ENCODE measurements at places on chromosomes 4 and X.

GRCh38 chrX:151789179-151789800 lies 54.7 kb downstream of the CNGA2 start:
- DNase-seq: no peak

- no peak for DNase-seq
These were observed 82.0 kb downstream of the USP46 start for GRCh38 chr4:52576961-52577623.

DNA sequence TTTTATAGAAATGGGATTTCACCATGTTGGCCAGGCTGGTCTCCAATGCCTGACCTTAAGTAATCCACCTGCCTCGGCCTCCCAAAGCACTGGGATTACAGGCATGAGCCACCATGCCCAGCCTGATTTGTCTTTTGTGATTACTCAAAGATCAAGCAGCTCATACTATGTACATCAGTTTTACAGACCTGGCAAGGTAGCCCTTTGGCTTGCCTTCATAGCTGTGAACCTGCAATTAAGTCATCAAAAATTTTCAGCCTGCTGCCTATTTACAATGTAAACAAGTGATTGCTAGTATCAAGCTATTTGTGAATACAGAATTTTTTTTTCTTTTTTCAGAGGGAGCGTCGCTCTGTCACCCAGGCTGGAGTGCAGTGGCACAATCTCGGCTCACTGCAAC lies 46.2 kb downstream of the GSX2 start:
- no peak for DNase-seq

DNA sequence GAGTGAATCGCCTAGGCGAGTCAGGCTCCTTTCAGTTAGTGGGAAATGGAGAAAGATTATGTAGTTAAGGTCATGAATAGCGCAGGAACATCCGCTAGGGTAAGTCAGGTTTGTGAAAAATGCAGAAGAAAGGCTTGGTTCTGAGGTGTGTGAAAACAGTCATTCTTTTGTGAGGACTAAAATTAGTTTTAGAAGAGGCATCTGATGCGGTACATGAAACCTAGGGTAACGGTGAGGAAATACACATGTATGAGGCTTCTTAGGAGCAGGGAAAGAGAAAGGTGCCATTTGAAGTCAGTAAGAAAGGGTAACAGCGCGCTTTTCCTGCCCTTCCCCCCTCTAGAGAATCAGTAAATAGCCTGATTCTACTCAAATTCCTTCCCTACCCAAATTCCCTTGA lies 570 bp upstream of the RNF128 start:
- no peak for DNase-seq

DNA sequence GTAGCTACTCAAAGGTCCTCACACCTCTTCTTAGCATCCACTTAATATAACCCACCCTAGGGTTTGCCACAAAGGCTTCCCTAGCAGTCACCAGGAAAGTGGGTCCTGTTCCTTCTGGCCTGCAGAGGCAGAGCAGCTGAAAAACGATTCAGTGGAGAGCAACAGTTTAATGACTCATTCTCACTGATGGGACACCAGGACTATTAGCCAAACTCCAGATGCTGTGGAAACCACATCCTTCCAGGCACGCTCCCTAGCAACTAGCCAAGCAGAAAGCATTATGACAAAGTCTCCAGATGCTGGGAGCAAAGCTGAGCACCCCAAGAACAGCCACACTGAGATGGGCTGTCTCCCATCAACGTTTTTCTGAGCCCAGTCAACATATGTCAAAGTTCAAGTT lies 30.3 kb upstream of the UTP14A start:
- no peak for DNase-seq

DNA sequence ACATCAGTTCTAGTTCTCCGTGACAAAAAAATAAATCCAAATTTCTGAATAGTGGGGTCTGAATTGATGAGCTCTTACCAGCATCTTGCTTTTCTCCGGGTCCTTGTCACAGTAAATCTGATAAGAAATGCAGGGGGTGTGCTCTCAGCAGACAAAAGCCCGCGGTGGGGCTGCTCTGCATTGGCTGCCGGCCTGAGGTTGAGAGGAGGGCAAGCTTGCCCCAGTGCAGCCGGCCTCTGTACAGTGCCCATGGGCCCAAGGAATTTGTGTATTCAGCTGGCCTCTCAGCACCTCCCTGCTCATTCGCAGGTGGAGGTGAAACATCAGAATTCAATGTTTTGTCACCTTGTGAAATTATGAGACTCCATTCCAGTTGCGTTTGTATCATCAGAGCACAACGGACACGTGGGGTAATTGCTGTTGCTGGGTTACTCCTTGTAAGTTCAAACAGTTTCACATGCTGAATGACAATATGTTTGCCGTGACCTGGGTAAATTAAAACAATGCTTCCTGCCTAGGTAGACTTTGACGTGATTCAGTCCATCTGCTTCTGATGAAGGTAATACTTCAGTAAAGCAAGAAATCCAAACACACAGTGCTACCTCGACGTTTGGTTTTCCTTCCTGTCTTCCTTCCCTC lies 596.4 kb downstream of the MID1IP1 start:
- DNase-seq: no peak

GRCh38 chr4:986428-986878 lies 391 bp upstream of the IDUA start:
- no peak for DNase-seq

GRCh38 chr4:2861631-2862436 lies 18.2 kb downstream of the ADD1 start:
- DNase-seq: no peak

GRCh38 chr4:7693711-7694110 lies 245.9 kb downstream of the AFAP1 start:
- DNase-seq: no peak

GRCh38 chr4:136908122-136908521 lies 624.2 kb downstream of the PCDH18 start:
- no peak for DNase-seq

DNA sequence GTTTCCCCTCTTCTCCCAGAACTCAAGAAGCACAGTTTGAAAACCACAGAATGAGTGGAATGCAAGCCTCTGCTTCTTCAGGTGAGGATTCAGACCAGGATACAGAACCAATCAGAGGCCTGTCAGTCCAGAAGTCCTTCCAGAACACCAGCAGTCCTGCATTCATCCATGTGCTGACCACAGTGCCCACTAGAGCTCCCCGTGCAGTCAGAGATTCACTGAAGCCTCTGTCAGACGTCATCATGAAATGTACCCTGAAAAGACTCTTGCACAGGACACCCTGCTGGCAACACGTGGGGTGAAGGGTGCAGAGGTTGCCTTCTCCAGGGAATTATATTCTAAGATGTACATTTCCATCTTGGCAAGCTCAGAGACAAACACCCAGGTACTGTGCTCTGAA lies 75.9 kb upstream of the LSM6 start:
- no peak for DNase-seq

GRCh38 chr4:111214371-111214770 lies 591.5 kb upstream of the PITX2 start:
- DNase-seq: no peak

GRCh38 chrX:37846558-37846933 lies 825 bp downstream of the DYNLT3 start:
- DNase-seq: no peak

DNA sequence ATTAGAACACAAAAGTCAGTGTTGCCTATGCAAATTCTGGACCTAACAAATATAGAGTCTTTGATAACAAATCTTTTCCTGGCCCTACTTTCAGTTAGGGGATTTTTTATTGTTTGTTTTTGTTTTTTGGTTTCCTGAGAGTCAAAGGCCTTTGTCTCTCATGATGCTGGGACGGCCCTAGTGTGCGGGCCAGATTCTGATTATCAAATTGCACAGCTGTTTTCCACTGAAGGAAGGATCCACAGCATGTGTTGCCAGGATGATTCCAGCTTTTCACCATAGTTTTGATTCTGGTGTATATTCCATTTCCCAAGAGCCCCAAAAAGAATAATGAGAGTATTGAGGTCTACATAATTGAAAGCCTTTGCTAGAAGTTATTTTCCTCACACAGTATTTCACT lies 248.2 kb downstream of the CAMK2D start:
- DNase-seq: no peak

- DNase-seq: peak; percentile 51
These were observed 6.0 kb downstream of the FRG2 start for GRCh38 chr4:190020790-190021717.

DNA sequence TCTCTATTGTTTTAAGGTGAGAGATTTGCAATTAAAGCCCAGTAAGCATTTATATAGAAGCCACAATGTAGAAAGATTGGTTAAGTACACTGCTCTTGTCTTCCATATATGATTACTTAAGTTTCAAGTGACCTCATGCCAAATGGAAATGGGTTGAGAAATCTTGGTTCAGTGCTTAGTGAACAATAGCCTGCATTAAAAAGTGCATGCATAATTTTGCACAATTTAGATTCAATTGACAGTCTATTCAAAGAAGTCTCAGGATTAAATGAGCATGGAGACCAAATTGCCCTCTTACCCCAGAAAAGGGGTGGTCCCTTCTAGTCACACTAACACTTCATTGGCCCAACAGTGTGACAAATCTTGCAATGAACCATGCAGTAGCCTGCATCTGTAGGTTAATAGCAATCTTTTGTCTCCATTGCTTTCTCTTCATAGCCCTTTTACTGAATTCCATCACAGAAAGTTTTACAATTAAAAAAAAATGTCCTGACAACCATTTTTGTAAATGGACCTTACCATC lies 93.6 kb downstream of the HHIP start:
- no peak for DNase-seq

- peak; percentile 56 for DNase-seq
These were observed 2.7 kb upstream of the GEMIN8 start for GRCh38 chrX:14032406-14032805.

- no peak for DNase-seq
These were observed 98.8 kb downstream of the CDS1 start for GRCh38 chr4:84681486-84682274.

- DNase-seq: no peak
These were observed 468.5 kb downstream of the PDGFC start for GRCh38 chr4:156503119-156503518.

- DNase-seq: no peak
These were observed 61.7 kb upstream of the CAMK2D start for GRCh38 chr4:113823291-113823659.

DNA sequence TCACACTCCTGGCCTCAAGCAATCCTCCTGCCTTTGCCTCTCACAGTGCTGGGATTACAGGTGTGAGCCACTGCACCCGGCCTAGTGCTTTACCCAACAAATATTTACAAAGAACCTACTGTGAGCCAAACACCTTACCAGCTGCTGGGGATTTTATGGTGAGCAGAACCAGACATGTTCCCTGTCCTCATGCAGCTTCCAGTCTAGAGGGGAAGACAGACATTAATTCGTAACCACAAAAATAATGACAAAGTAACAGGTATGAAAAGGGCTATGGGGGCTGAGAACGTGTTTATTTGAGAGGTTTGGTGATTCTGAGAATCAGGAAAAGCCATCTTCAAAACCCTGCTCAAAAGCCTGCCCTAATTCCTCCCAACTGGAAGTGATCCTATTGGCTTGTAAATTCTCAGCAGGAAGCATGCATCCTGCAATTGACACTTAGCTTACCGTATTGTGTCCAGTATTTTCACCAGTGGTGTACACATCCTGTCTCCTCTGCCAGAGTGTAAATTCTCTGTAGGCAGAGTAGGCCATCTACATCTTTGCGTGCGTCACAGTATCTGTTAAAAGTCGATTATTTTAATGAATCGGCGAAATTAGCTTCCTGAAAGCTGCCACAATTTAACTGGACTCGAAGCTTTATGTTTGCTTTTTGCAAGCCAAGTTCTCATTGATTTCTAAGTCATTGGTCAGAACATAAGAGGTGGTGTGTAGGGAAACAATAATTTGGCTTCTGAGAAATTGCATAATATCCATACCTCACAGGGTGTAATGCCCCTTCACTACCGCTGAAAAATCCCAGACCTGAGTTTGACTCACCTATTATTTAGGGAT lies 67.0 kb downstream of the TMEM156 start:
- no peak for DNase-seq

GRCh38 chr4:52659001-52659721 lies at the start of gene USP46:
Gene USP46, minus strand, starts transcription at chr4:52659301. Its CDS starts 151 bp downstream, at chr4:52659150.
- no peak for DNase-seq

GRCh38 chr4:169715826-169716225 lies 41.9 kb downstream of the HPF1 start:
- DNase-seq: no peak

- DNase-seq: no peak
These were observed 641.5 kb downstream of the FAT4 start for GRCh38 chr4:125956276-125956675.

DNA sequence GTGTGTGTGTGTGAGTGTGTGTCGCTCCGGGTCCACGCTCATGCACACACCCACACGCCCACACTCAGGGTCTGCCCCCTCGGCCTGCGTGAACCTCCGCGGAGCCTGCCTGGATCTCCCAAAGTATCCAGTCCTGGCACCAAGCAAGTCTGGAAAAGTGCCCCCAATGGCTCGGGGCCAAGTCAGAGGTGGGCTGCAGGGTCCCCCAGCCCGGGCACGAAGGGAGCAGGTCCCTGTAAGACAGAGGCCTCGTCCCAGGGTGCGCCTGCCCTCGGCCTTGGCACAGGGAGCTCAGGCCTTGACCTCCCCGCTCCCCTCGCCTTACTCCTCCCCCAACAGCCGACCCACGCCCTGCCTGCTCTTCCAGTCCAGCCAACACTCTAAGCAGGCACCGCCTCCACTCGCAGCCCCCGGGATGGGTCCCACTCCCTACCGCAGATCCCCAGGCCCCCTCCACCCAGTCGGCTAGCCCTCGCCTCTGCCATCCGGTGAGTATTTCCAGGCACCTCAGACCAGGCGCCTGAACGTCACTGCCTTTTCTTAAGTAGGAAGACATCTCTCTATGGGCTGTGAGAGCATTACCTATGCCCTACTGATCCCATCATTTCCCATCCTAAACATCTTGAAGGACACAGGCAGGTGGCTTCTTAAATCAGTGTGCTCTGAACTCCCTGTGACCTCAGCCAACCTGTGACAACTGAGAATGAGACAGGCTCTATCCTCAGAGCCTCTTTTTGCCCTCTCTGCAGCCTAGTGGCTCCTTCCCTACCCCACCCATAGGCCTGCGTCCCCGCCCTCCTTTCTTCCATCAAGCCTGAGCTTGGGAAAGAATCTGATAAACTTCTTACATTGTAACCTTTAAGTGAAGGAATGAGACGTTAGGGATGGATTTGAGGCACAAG lies 704 bp downstream of the FAM114A1 start:
- DNase-seq: no peak

GRCh38 chrX:68196939-68197791 lies 236.1 kb downstream of the OPHN1 start:
- DNase-seq: peak; percentile 51

- DNase-seq: no peak
These were observed 87.0 kb downstream of the RNF150 start for GRCh38 chr4:141046255-141046654.

Measured in NT2/D1 (cell line).